A172 (cell line): ENCODE measurements at places on chromosomes 12 and 14.

DNA sequence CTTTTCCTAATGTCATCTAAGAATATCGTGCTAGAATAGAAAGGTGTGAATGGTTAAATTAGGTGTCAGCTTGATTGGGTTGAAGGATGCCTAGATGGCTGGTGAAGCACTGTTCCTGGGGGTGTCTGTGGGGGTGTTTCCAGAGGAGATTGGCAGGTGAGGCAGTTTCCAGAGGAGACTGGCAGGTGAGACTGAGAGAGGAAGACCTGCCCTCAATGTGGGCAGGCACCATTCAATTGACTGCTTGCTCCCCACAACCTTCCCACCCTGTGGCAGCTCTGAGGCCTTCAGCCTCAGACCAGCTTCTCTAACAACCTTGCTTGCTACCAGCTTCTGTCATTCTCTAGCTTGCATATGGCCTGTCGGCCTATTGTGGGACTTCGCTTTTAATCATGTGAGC, 9.2 kb downstream of the RNASE9 start:
- no peak for DNase-seq

DNA sequence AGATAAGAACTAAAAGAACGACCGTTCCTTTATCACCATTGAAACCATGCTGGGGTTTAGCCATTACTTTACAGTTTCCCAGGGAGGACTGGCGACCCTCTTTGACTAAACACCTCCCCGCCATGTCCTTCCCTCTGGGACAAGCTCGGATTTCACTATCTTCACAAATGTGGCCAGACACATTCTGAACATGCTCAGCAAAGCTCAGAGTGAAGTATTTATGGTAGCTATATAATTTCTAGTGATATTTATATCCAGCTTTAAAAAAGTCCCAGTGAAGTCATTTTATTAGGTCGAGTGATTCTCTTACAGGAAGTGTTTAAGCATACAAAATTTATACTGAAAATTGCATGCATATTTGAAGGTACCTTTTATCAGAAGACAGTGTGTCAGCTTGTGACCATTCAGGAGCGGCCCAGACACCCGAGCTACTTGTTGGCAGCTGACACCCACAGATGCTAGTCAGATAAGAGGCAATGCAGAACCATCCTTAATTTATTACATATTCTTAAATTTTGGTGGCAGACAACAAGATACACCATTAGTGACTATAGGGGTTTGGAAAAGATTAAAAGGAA, 36.8 kb downstream of the NIN start:
- no peak for DNase-seq

DNA sequence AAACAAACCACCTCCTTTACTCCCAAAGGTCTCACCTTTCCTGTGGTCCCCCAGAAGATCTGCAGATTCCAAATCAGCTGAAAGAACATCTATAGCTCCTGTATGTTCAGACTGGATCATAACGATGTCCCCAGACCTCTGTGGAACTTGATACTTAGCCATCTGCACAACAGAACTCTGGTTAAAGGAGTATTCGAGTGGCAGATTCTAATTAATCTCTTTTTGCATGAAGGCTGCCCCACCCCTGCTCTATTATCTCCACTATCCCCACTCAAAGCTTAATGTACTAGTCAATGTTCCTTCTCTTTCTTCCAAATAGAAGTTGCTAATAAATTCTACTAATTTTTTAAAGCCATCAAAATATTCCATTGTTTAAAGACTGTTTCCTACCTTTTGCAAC, 22.8 kb downstream of the GSTZ1 start:
- no peak for DNase-seq

- no peak for DNase-seq
Measured at GRCh38 chr12:104297477-104298113, 5.9 kb upstream of the EID3 start.

DNA sequence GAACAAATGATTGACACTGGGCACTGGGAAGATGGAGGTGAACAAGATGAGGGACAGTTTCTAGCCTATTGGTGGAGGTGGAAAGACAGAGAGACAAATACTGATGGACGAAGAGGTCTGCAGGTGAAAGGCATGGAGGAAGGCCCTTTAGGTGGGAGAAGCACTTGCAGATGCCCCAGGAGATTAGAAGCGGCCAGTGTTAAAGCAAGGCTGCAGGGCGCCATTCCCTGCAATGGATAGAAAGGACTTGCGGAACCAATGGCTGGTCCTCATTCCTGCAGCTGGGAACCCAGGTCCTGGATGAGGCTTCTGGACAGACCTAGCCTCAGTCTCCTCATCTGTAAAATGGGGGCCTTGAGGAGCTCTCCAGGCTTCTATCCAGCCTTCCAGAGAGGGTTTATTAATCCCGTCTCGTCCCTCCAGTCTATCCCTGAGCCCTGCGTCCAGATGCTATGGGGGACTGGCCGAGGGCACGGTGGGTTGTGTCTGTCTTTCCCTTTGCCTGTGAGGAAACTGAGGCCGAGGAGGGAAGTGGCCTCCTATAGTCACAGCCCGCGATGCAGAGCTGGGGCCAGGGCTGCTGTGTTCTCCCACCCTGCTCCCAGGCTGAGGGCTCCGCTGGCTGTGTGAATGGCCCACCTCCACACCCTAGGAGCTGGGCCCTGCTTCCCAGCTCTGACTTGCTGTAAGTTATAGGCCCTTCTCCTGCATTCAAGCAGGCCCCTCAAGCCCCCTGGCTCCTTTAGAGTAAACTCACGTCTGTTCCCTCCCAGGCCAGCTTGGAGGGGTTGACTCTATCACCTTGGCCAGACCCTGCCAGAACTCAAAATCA, 33.0 kb downstream of the CYP46A1 start:
- DNase-seq: no peak

GRCh38 chr12:128339126-128339520, 72.2 kb downstream of the TMEM132C start:
- no peak for DNase-seq

DNA sequence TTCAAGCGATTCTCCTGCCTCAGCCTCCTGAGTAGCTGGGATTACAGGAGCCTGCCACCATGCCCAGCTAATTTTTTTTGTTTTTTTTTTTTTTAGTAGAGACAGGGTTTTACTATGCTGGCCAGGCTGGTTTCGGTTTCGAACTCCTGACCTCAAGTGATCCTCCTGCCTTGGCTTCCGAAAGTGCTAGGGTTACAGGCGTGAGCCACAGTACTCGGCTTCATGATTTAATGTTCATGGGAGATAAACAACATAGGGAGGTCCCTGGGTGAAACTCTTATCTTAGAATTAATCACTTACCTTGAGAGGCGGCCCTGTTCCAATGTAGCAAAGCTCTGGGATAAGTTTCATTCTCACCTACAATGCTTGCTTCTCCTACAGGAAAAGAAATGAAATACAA, 48.3 kb downstream of the SEL1L start:
- no peak for DNase-seq

GRCh38 chr12:48671231-48671856, 10.7 kb downstream of the KANSL2 start:
- peak; percentile 13 for DNase-seq

DNA sequence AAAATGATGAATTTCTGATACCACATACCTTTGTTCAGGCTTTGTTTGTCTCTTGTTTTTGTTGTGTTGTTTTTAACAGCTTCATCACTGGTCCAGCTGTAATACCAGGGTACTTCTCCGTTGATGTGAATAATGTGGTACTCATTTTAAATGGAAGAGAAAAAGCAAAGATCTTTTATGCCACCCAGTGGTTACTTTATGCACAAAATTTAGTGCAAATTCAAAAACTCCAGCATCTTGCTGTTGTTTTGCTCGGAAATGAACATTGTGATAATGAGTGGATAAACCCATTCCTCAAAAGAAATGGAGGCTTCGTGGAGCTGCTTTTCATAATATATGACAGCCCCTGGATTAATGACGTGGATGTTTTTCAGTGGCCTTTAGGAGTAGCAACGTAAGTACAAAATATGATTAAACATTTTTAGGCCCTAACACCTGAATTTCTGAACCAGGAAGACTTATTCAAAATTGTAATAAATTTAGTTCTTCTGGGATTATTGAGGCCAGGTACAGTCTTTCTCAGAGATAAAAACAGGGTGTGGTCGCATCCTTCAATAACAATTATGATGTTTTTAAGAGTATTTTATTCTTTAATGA, 22.4 kb downstream of the RXYLT1 start:
- DNase-seq: peak; percentile 22

DNA sequence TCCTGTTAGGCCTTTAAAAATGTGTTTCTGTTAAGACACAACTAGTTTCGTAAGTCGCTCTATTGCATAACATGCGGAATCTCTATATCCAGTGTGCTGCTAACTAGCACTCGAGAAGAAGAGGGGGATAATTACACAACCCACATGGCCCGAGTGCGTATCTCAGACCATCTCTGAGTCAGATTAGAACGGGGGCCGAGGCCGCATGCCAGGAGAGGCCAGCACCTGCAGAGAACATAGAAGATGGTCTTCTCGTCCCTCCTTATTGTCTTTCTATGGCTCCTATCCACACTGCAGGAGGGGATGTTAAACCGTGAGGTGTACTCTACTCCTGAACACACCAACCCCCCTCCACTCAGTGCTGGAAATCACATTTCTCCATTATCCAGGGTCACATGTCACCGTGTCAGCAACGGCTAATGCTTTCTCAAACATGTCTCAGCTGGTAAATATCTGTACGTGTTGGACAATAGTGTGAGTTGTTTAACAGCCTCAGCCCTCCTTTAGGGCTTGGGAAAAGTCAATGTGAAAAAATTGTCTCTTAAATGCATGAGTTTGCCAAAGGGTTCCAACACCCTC, 56.3 kb downstream of the CCDC88C start:
- DNase-seq: no peak

- no peak for DNase-seq
Measured at GRCh38 chr12:47419497-47419896, 286.3 kb downstream of the RPAP3 start.

GRCh38 chr12:104877103-104877705, 80.9 kb downstream of the SLC41A2 start:
- no peak for DNase-seq

DNA sequence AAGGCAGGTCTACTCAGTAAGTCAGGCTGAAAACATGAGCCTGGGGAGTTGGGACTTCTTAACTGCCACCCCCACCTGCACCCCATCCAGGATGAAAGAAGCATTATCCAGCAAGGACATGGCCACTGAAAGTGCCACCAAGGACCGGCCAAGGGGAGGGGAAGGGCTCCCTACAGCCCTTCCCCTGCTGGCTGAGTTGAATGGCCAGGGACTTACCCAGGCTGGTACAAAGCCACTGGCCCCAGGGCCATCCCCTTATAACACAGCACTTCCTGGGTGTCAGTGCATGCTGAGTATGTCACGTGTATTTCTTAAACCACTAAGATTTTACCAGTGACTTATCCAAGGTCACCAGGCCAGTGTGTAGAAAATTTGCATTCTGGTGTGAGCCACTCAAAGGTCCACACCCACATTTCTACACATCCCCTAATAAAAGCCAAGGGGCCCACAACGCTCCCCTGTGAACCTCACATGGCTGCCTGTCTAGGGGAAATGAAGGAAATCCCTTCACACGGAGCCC, 29.3 kb upstream of the ZFP36L1 start:
- DNase-seq: no peak

DNA sequence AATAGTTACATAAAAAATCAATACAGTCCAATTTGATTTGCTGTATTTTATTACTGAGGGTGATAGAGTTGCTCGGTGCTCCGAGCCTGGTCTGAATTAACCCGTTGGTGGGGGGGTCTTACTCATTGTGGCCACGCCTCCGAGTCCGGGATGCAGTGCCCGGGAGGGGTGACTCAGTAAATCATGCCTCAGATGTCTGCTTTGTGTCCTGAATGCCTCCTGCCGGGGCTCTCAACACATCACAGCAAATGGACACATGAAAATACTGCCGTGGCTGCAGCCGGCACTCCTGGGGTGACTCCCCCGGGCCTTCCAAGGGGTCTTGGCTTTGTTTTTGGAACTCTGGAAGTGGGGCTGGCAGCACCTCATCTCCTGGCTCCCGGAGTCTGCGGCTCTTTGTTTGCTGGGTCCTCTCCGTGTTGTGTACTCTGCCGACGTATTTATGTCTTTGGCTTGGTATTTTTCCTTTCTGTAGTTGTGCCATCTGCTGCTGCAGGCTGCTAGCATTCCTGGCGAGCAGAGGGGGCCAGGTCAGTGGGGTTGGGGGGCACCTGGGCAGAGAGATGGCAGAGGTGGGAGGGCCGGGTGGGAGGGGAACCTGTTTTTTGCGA, 129.0 kb downstream of the AACS start:
- peak; percentile 40 for DNase-seq

DNA sequence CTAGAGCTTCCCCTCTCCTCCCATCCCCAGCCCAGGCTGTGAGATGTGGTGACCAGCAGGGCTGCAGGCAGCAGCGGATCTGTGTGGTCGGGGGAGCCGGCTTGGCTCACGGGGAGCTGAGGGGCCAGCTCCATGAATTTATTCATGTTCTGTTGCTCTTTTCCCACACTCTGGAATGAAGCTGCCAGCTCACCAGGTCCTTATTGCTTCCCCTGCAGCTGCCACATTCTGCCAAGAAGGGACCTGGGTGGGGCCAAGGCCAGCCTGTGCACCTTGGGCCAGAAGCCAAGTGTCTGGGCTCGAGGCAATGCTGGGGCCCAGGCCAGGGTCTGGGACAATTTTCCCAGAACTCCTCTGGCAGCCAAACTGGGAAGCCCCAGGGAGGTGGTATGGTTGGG, 2.5 kb upstream of the C1QL4 start:
- DNase-seq: no peak

DNA sequence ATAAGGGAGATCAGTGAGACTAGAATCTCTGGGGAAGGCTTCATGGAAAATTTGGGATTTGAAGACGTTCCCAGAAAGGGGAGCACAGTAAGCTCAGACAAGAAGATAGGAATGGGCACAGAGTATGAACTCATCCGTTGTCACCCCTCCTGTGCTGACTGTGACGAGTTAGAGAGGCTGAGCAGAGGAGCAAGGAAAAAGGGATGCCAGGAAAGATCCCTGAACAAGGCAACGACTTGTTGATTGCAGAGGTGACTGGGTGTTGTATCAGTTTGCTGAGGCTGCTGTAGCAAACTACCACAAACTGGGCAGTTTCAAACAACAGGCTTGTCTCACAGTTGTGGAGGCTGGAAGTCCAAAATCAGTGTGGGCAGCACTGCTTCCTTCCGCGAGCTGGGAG, 5.9 kb upstream of the GPD1 start:
- no peak for DNase-seq

DNA sequence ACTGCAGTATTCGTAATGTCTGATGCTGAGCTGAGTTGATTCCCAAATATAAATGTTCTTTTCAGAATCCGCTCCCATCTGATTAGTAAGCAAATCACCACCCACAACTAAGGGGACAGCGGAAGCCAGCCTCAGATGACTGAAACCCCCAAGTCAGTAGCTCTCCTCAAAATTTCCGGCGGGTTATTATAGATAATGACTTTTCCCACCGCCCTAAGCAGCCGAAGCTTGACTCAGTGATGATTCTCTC, 469 bp upstream of the LRFN5 start:
- no peak for DNase-seq
